ENCODE measurements at places on chromosomes 7 and 10.

DNA sequence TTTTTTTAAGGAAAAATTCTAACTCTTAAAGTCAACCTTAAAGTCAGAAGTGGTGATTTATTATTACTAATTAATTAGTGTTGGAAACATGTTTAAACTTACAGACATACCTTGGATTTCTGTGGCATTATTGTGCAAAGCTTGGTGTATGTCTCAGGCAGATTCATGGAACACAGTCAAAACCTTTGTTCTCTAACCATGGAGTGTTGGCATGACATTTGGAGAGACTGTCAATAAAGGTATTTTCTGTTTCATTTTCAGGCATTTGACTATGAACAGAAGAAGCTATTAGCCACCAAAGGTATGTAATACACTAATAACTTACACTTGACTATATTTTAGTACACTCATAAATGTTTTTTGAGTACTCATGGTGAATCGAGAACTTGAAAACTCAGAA is 293.7 kb downstream of the BICC1 start:
- no peak for DNase-seq

DNA sequence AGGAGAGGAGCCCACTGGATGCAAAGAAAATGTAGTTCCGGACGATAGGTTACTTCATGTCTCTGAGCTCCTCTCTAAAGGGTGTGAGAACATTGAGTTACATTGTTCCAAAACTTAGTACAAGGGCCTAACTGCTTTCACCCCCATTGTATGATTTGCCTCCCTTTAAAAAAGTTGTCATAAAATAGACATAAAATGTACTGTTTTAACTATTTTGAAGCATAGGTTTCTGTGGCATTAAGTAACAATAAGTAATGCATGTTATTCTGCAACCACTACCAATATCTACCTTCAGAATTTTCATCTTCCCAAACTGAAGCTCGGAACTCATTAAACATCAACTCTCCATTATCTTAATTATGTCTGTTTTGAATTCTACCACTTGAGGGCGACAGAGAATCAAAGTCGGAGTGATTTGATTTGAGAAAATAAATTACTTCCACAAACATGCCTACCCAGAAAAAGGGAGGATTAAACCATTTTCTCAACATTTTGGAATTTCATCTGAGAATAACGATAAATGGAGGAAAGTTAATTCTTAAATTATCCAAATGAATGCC is 2.7 kb downstream of the IGFBP1 start:
- no peak for DNase-seq

DNA sequence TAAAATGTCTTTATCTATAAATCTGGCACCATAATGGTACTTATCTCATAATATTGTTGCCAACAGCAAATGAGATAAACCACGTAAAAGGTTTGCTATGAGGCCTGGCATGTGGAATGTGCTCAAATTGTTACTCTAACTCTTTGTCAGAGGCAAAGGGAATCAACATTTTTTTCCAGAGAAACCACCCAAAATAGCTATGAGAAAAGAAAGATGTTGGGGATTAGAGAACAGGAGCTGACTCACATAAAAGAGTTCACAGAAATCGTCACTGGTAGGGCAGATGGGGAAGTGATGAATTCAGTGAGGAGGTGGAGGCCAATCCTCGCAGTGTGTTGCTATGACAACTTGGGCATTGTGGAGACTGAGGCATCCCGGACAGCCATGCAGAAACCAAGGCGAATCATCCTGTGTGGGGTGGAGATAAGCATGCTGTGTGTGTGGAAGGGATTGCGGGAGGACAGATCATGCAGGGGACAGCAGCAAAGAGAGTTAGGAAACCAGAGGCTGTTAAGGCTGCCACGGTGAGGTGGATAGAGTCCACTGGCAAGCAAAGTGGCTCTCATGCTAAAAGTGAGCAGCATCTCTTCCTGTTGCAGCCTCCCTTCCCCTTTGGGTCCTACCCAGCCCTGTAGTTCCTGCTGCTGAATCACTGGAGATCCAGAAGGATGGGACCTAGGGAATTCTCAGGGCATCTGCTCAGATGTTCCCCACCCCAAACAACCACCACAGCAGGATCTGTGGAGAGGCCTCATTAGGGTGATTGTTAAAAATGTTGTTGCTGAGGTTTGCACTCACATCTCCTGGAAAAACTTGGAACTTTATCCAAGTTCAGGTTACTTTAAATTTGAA is 103.9 kb downstream of the CUBN start:
- DNase-seq = peak; percentile 23

DNA sequence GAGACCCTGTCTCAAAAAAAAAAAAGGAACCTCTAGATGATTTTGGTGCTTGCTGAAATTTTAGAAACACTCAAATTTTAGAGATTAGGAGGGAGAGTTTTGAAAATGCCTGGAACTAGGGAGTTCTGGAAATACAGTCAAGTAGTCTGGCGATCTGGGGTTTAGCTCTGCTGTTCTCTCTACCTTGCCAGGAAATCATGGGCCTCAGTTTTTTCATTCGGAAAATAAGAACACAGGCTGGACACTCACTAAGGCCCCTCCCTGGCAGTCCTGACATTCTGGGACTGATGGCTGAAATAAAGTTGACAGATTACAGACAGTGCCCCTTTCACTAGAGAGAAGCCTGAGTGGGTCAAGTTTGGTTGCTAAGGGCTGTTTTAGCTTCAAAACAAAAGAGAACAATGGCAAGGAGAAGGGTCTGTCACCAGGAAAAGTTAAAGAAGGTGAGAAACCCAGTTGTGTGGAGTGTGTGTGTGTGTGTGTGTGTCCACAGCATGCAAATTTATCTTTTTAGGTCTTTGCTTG is 25.0 kb upstream of the CALN1 start:
- DNase-seq = no peak

- DNase-seq = no peak
Observed at GRCh38 chr7:104271948-104272347, 56.5 kb upstream of the LHFPL3 start.

DNA sequence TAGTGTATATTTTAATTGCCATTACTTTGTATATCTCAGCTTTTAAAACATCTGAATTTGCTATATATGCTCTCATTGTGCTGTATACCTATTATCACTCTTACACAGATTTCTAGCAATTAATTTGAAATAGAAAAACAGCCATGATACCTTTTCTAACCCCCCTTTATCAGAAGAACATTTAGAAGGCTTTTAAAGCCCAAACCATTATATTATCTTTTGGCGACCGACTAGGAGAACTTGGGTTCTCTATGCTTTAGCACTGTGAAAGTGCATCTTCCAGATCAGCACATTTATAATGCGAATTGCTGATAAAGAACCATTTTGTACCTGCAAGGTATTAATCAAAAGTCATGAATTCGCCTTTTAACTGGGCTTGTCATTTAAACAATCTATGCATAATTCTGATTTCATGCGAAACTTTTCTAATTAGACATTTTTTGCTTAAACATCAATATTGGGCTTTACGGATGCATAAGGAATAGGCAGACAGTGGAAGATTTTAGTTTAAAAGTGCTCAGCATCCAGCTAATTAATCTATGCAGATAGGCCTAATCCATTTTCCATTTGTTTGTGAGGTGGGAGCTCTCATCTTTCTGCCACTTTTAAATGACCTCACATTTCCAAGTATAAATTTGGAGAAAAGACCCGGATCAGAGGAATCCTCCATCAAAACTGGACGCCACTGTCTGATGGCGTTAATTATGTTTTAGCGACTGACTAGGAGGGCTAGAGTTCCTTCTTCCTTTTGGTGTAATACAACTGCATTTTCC is 1.2 kb upstream of the MLLT10 start:
- no peak for DNase-seq

DNA sequence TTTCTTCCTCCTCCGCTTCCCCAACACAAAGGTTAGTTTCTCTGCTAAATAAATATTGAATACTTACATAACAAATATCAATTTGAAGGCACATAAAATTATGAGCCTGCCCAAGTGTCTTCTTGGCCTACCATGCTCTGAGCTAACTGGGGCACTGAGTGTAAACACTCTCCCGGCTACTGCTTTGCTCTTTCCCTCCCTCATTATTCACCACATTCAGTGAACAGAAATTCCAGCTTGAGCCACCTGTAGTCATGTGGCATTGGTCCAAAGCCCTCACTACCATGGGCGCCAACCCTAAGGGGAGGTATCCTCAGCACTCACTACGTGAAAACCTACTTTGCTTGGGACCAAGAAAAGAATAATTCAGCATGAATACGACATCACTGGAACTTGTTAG is 409.0 kb downstream of the KCNMA1 start:
- no peak for DNase-seq

Measured in stimulated activated CD4-positive, alpha-beta T cell treated with anti-CD3 and anti-CD28 coated beads, Interleukin-15, amount 100 ng/mL, for 1 hour (primary cell).